Activated T-helper 17 cell treated with anti-CD3 and anti-CD28 coated beads, Interleukin-2, amount 50 U/mL, for 72 hours (primary cell): ENCODE measurements at places on chromosomes 2 and 18. TPM values are rescaled to one million over a fixed set of nuclear protein-coding genes. Genes with fewer than 3 reads are reported as not detected.
A peak's percentile ranks its signal among the peaks of the same experiment; 100 is the strongest.

DNA sequence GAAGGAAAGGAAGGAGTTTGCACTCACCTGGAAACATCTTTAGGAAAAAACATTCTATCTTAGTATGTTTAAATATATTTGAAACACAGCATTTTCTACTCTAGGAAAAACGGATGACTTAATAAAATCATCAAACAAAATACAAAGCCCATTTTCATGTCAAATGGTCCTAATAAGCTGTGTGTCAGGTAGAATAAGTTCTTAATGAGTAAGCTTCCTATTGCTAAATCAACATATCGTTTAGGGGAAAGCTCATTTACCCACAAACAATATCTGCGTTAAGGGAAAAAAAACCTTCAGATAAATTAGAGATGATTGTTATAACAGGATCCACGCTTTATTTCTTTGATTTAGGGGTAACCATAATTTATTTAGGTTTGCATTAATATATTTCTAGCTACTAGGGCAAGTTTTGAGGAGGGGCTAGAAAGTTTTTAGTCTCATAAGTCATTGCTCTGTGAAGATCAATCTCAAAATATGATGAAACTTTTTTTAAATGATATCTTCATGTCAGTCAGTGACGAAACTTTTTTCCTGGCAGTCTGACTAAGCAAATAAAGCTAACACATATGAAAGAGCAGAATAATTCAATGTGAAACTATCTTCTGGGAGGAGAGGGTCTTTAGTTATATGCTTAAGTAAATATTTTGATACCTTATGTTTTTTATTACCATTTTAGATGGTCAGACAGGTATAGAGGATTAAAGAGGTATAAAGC lies 147.1 kb downstream of the WDSUB1 start:
- ATAC-seq: no peak

GRCh38 chr2:239926587-239927232 lies 98.4 kb downstream of the NDUFA10 start:
- no peak for ATAC-seq

GRCh38 chr2:201180010-201180409 lies 2.9 kb upstream of the CASP10 start:
- peak; percentile 54 for ATAC-seq

DNA sequence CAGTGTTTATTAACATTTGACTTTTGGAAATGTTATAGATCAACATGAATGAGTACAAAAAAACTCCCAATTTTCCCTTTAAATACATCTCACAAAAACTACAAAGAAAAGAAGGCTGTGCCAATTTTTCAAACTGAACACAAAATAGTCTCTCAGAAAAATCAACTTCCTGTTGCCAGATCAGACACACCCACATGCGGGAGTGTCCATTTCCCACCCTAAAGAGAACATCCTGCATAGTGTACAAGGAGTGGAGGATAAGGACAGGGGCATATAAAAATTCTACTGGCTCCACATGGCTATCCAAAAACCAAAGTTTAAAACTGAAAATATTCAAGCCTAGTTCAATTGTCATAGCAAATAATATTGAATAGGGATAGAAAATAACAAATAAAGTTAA lies 165.3 kb downstream of the ATAD2B start:
- no peak for ATAC-seq

DNA sequence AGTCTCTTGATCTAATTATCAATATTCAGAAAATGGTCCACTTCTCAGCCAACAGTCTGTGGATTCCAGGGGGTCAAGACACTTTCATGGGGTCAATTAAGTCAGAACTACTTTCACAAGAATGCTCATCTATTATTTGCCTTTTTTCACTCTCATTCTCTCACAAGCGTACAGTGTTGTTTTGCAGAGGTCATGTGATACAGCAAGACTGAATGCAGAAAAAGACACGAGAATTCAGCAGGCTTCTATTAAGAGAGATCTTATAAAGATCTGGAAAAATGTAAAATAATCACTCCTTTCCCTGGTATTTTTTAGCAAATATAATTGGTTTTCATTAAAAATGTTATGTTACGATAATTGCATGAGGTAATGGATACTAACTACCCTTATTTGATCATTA lies 8.7 kb downstream of the RPRD1A start:
- ATAC-seq: no peak

GRCh38 chr18:38198956-38199355 lies 633.4 kb upstream of the CELF4 start:
- no peak for ATAC-seq

DNA sequence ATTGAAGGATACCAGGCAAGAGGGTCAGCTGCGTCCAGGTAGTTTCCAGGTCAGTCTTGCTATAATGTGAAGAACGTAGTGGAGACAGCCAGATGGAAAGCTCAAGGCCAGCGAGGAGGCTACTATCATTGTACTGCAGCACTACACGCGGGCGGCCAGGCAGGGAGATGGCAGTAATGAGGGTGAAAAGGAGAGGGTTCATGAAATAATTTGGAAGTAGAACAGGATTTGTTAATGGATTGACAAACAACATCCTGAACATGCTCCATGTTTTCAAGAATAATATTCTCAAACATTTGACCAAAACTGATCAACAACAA lies 17.1 kb downstream of the SPIRE1 start:
- no peak for ATAC-seq

- ATAC-seq: no peak
These were observed 800.8 kb upstream of the ID2 start for GRCh38 chr2:7881063-7881462.

DNA sequence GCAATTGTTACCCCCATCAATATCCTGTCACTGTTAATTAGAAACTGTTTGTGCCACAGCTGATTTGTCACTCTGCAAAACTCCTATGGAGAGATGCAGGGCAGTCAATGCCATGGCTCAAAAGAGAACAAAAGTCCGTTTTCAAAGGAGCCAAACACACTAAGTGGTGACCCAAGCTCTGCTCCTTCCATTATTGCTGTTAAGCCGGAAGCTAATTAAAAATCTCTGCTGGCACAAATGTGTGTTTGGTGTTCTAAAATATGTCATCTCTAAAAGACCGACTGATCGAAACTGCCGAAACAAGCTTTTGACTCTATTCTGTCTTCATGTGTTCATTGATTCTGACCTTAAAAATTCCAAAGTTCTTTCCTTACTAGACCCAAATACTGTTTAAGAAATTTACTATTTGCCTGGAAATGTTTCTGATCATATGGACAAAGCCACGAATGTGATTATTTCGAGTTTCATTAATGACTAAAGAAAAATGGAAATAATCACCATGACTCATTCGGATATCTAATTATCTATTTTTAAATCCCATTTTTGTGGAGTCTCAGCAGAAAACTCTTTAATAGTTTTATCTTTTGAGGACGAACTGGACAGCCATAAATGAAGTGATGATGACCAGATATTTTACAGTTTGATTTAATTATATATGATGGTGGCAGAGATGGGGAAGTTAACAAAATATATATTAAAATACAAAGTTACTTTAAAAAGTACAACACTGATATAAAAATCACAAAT lies 287.6 kb downstream of the SOCS6 start:
- no peak for ATAC-seq

DNA sequence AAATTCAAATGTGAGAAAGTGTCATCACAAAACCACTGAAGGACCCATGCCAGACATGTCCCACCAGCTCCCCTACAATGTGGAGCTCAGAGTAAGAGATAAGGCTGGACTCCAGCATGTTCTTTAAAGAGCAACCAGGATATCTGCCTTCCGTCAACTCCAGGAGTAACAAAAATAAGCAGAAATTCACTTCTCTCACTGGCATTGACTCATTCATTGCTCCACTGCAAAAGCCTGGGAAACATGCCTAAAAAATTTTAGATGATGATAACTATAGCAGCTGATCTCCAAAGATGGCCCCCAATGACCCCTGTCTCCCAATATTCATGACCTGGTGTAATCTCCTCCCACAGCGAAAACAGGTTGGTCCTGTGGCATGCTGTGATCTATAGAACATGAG lies 314.5 kb downstream of the NCKAP5 start:
- ATAC-seq: no peak

The SPC25 gene
- 29.0 TPM for total RNA-seq

The CHRND gene
- total RNA-seq: not detected
